ENCODE measurements at places on chromosomes 1 and 21.

- no peak for DNase-seq
Measured at GRCh38 chr1:118563981-118564951, 379.2 kb upstream of the SPAG17 start.

DNA sequence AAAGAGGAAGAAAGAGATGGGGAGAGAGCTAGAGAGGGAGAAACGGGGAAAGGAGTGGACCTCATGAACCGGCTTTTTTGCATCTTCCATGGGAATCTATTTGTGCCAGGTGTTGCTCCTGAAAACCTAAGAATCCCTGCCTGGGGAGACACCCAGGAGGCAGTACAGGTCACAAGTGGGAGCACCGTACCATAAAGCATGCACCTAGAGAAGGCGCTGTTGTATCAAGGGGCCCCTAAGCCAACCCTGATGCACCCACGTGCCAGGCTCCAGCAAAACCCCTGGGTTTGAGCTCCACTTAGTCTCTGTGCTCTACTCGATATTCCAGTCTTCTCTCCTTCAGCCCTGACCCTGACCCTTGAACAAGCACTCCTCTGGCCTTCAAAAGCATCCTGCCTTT, 233.6 kb downstream of the RRAGC start:
- DNase-seq = no peak

DNA sequence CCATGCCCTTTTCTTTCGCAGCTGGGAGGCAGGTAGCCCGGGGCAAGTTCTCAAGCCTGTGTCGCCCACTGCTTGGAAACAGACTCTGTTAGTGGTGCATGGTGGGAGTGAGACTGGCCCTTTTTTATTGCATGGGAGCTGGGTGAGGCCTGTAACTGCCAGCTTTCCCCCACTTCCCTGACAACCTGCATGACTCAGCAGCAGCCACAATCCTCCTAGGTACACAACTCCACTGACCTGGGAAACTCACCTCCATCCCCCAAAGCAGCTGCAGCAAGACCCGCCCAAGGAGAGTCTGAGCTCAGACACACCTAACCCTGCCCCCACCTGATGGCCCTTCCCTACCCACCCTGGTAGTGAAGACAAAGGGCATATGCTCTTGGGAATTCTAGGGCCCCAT, 25.8 kb downstream of the PIGP start:
- DNase-seq = no peak

- no peak for DNase-seq
Measured at GRCh38 chr1:236835491-236835890, 40.4 kb downstream of the MTR start.

GRCh38 chr1:93961443-93961842, 52.2 kb upstream of the GCLM start:
- DNase-seq = no peak

DNA sequence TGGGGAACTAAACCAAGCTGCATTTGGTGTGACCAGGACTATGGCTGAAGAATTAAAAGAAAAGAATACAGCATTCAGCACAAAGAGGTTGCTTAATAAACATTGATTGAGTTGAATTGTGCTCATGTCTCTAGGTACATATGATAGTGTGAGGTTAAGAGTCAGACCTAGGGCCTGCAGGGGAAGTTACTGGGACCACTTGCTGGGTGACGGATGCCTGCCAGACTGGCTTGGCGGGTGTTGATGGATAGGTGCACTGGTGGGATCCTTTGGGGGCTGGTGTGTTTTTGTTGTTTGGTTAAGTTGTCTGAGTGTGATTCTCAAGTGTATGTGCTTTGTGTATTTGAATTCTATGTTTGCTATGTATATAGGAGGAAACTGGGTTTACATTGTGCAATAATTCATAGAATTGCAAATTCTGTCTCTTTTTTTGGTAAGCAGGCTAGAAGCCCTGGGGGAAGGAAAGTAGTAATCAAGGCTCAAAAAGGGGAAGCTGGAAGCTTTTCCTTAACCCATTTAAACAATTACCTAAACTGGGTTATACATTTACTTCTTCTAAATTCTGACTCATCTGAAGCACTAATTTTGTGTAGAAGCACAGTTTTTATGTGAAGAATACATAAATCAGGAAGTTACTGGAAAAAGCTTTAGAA, 1.8 kb downstream of the CD101 start:
- no peak for DNase-seq

DNA sequence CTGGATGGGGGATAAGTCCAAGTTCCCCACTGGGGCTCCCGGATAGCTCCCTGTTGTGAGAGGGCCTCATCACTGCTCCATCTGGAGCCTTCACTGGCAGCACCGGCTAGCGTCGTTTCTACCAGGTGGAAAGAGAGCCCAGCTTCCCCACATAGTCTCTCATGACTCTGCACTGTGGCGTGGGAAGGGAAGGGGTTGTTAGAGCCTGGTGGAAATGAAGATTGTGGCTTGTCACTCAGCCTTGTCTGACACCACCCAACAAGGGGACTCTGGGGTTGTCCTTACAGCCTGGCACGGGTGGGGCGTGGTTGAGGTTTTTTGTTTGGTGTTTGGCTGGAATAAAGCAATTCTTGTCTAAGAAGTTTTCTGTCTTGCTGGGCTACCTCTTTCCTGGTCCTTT, 94.6 kb downstream of the ADARB1 start:
- no peak for DNase-seq

GRCh38 chr21:40165773-40166070, 298.5 kb downstream of the PCP4 start:
- peak; percentile 31 for DNase-seq
